ENCODE measurements at places on chromosomes 4 and X.

DNA sequence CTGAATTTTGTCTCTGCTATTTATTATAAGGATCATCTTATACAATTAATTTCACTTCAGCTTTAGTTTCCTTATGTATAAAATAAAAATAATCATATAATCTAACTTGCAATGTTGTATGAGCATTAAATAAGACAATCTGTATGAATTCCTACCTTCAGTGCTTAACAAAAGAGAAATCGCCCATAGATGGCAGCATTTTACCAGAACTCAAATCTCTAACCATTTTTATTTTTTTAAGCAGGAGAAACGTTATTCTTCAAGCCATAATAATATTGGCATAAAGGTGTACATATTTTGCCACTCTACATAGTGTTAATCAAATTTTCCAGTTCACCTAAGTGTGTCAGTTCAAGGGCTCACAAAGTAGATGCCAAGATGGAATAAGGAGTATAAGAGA, 78.8 kb downstream of the TMEM47 start:
- DNase-seq = peak; percentile 28

DNA sequence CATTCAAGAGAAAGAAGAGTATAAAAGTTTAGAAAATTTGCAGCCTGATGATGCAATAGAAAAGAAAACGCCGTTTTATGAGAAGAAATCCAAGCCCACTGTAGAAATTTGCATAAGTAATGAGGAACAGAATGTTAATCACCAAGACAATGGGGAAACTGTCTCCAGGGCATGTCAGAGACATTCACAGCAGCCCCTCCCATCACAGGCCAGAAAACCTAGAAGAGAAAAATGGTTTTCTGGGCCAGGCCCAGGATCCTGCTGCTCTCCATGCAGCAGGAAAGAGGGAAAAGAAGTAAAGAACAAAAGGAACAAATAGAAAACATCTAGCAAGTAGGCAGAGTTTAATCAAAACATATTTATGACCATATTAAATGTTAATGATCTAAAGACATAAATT, 119.0 kb downstream of the ANKRD50 start:
- DNase-seq = no peak

GRCh38 chrX:119155416-119156035, 27.9 kb upstream of the KIAA1210 start:
- peak; percentile 43 for DNase-seq

DNA sequence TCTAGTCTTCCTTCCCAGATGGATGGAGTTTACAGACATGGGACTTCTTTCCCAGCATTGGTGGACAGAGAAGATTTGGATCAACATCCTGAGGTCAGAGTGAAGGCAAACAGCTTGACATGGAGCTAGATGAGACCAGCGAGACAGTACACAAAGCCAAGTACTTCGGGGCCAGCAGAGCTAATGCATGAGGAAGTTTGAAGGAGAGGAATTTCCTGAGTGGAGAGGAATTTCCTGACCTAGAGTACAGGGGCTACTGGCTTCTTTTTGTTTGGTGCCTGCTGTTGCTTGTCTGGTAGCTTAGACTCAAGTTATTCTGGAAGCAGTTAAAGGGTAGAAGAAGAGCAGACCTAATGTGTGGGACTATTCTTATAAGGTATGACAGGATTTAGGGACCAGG, 69.1 kb upstream of the EOLA2 start:
- no peak for DNase-seq

DNA sequence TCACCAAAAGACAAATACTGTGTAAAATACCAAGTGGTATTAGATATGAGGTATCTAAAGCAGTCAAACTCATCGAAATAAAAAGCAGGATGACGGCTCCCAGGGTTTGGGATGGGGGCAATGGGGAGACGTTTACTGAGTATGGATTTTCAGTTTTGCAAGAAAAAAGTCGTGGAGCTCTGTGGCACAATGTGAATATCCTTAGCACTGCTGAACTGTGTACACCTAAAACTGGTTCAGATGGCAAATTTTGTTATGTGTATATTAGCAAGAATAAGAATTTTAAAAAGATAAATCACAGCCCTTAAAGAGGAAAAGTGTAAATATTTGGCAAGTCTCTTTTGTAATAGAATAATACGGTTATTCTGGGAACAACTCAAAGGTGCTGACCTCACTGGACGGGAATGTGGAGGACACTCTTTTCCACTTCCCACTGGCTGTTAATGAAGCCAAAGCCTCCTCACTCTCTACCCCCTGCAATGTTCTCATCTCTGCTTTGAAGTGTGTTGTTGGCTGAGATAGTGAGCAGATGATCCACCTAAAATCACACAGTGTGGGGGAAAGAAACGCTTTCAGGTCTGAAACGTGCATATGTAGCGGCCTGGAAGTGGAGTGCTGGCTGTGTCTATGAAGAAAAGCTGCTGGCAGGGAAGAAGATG, 49.2 kb downstream of the SEL1L3 start:
- no peak for DNase-seq

DNA sequence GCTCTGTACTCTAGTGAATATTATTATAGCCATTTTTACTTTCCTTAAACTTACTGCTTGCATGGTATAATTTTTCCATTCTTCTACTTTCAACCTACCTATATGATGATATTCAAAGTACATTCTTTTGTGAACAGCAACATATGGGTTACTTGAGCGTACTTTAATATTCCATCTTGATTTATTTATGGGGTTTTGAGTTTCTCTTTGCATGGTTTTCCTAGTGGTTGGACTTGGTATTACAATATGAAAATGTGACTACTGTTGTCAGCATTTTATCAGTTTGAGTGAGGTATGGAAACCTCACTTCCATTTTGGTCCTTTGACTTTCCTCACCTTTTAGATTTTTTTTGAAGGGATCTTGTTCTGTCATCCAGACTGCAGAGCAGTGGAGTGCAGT, 35.9 kb downstream of the ADGRG4 start:
- DNase-seq = peak; percentile 9

GRCh38 chrX:38271154-38271716, 50.6 kb upstream of the SRPX start:
- DNase-seq = no peak

DNA sequence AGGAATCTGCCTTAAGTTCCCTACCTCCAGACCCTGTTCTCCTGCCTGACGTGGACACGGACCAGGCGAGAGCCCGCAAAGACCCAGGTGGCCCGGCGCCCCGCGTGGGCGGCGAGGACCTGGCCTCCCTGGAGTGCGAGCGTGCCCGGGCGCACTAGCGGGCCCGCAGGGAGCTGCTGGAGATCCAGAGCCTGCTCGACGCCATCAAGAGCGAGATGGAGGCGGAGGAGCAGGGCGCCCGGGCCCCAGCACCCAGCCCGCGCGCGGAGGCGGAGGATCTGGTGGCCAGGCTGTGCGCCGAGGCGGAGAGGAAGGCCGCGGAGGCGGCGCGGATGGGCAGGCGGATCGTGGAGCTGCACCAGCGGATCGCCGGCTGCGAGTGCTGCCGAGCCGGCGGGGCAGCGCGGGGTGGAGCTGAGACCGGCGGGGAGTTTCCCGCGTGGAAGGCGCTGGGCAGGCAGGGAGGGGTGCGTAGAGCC, 18.2 kb downstream of the MRFAP1 start:
- no peak for DNase-seq

- DNase-seq = no peak
Observed at GRCh38 chr4:102143433-102143832, 201.8 kb downstream of the SLC39A8 start.

DNA sequence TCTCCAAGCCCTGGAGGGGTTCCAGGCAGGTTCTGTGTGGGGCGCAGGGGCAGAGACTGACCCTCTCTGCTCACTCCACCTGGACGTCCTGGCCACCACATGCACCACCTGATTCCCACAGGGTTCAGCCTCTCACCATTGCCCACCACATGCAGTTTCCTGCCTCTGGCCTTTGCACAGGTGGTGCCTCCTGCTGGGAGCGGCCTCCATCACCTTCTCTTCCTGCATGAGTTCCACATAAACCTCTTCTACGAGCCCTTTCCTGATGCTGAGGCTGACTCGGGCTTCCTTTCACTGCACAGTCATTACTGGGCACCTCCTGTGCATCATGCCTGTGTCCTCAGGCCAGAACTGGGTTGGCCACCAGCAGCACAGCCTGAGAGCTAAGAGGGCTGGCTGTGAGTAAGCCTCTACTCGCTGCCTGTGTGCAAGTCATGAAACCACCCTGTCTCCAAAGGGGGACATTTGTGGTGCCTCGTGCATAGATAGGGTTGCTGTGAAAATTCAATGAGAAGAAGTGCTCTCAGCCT, 19.9 kb downstream of the MAN2B2 start:
- DNase-seq = no peak

DNA sequence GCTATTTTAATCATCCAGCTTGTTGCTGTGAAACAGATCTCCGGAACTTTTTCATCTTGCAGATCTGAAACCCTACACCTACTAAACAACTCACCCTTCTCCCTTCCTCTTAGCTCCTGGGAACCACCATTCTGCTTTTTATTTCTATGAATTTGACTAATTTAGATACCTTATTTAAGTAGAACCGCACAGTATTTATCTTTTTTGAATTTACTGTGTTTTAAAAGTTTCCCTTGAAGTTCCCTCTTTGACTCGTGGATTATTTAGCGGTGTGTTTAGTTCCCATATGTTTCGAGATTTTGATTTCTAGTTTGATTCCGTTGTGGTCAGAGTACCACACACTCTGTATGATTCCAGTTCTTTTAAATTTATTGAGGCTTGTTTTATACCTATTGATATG, 44.6 kb downstream of the EIF2S3 start:
- no peak for DNase-seq

GRCh38 chr4:149707862-149708261, 107.8 kb downstream of the IQCM start:
- DNase-seq = peak; percentile 15

DNA sequence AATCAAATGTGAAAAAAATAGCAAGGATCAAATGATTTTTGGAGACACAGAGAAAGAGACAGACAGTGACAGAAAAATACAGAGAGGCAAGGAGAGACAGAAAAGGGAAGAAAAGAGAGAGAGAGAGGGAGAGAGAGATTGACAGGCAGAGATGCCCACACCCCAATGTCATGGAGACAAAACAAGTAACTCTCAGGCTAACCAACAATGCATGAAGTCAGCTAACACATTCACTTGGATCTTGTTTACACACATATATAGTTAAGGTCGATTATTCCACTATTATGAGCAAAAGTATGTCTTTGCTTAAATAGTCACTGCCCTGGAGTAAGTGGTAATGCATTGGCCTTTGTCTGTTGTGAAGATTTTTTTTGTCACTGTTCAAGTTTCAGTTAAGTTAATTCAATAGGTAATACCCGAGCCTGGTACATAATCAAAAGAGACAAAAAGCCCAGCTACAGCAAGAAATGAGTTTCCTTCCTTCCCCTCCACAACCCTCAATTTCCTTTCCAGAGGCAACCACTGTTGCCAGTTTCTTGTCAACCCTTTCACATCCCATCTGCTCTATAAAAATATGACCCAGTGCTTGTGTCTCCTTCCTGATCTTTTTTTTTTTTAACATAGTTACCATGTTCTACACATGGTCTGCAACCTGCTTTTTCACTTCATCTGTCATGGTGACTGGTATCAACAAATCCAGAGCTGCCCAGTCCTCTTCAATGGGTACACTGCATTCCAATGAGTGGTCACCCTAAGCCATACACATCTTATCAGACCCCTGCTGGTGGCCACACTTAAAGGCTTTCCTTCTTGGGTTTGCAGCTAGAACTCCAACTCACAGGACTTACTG, 52.1 kb downstream of the PROM1 start:
- DNase-seq = no peak

DNA sequence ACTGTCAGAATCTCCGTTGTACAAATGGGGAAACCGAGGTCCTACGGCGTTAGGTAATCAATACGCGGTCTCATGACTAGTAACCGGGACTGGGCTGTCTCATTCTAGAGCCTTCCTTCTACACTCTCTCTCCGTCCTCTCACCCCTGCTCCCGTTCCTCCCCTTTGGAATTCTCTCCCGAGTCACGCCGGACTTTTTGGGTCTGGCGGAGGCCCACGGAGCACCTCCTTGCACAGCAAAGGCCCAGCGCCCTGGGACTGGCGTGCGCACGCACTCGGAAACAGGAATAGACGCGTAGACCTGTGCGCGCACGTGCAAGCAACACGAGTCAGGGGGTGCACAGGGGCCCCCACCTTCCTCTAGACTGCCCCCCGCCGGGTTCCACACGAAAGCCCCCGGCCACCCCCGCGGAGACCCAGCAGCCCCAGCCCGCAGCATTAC, 361 bp downstream of the QDPR start:
- peak; percentile 57 for DNase-seq

DNA sequence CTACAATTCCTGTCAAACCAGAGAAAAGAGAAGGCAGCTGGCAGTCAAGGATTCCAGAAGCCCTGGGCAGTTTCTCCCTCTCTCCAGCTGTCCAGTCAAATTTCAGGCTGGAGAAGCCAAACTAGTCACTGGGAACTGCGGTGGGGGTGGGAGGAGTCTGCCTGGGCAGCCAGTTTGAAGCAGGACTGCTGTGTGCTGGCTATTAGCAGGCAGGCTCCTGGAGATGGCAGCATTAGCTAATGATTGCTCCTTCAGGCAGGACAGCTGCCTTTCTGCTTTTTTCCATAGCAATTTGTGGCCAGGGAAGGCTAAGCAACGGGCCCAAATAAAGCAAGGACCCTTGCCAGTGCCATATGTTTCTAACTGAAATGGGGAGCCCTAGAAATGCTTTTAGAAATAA, 44.7 kb upstream of the FGF13 start:
- no peak for DNase-seq

- DNase-seq = no peak
Observed at GRCh38 chr4:141387299-141387698, 166.6 kb downstream of the ZNF330 start.

- peak; percentile 83 for DNase-seq
Observed at GRCh38 chr4:25667931-25668557, 12.4 kb downstream of the SLC34A2 start.

- peak; percentile 33 for DNase-seq
Observed at GRCh38 chrX:39201305-39201990, 400.2 kb downstream of the MID1IP1 start.

DNA sequence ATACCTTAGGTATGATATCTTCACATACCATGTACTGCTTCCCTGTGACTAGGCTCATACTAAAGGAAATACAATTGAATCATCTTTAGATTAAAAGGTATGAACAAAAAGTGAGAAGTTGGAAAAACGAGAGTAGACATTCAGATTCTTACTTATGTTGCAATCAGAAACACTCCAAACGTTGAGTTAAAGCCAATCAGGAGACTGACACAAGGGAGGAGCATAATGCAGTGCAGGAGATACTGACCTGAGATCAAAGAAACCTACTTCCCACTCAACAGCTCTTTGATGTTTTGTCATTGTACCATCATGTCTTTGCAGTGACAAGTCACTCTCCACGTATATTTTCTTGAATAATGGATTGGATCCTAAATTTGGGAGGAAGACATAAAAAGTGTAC, 8.9 kb upstream of the PCDH18 start:
- DNase-seq = peak; percentile 36

Data from OCI-M1 (cell line).